Esophagus squamous epithelium (tissue), 5 donors: ENCODE measurements at places on chromosomes 6 and 20.

DNA sequence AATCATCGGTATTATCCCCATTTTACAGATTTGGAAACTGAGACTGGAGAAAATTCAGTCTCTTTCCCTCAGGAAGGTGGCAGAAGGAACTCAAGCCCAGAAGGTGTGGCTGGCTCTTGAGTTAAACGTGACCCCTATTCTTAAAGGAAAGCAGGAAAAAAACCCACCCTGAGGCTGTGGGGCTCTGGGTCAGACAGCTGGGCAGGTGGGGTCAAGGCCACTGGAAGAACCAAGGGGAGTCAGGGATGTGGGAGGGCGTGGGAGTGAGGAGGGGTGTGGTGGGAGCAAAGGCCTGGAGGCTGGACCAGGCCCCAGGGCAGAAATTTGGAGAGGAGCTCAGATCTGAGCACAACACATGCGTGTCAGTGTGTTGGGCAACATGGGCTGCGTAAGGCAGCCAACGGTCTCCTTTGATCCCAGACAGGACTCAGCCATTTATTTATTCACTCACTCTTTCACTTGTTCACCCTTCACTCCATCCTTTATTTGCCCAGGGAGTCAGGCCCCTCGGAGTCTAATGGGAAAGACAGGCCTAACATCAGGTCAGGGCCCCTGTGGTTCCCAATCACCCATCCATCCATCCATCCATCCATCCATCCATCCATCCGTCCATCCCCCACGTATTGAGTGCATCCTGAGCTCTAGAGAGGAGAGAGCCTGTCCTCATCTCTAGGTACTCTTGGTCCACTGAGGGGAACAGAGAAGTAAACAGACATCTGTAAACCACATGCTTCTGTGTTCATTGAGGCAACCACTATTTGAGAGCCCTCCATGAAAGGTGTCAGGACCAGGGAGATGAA, 165.0 kb downstream of the VEGFA start:
- no peak for DNase-seq

DNA sequence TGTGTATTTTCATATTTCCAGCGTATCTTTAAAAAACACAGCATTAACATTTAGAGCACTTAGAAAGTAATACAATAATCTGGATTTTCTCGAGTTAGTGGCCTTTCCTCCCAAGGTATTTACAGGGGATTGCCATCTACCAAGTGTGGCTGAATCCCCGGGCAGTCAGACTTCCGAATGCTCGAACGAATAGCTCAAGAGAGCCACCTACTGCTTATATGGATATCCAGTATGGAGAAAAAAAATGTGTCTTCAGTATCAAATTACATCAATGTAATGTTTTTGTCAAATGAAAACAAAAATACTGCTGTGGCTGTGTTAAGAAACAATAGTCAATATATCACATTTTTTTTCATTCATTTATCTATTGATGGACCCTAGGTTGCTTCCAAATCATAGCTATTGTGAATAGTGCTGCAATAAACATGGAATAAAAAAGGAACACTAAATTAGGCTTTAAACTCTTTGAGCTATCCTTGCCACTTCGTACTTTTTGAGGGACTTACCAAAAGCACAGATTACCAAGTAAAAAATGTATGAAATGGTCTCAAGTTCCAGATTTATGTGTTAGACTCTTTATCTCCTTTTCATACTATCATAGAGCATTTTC, 654.5 kb upstream of the PTCHD4 start:
- DNase-seq, result no peak

DNA sequence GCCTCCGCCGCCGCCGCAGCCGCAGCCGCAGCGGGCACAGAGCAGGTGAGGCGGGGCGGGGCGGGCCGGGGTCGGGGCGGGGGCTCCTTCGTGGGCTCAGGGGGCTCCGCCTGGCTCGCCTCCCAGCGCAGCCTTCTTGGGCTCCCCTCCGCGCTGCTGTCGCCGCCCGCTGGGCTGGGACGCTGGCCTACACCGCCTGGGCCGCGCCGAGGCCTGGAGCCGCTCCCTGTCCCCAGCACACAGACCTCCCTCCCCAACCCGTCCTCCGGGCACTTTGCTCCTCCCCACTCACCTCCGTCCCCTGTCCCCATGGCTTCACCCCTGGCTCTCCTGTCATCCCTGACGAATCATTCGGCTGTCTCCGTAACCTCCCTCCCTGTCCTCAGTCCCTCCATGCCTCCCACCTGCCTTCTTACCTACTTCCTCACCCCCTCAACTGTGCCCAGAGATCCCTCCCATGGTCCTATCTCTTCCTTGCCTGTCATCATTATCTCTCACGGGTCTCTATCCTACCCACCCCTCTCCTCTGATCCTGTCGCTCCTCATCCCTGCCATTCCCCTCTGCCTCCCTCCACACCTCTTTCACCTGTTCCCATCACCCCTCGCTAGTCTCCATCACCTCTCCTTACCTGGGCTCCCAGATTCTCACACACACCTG, 512 bp downstream of the TTBK1 start:
- no peak for DNase-seq

- no peak for DNase-seq
These were observed 12.2 kb upstream of the RSPH3 start for GRCh38 chr6:159012201-159012600.

DNA sequence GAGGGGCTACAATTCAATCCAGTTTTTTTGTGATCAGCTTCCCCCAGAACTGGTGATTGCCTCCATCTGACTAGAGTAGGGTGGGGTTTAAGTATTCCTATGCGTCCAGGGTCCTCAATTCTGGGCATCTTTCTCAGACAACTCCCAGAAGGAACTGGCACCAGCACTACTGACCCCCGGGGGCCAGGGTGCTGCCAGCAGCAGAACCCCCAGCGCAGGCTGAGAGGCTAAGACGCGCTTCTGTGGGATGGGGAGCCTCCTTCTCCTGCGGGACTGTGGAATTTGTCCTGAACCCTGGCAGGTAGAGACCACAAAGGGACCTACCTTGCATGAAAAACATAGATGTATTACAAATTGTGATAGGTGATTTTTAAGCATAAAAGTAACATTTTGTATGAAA, 124.4 kb downstream of the PACRG start:
- no peak for DNase-seq

DNA sequence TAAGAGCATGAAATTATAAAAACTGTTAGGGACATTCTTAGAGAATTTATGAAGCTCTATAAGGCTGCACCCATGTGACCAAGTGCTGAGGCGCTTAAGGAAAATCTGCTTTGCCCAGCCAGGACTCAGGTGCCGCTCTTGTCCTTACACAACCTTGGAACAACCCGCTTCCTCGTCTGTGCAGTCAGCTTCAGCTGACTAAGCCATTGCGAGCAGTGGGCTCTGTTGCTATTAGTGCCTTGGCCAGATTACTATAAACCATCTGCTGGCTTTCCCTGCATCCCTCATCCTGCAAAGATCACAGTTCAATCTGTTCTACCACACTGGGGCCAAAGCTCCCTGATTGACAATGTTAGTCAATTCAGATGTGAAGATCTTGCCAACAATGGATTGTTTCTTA, 89.1 kb upstream of the E2F3 start:
- DNase-seq, result no peak

- no peak for DNase-seq
These were observed 62.6 kb downstream of the CBFA2T2 start for GRCh38 chr20:33552519-33552918.

GRCh38 chr20:4245542-4245941, 230.2 kb upstream of the RNF24 start:
- no peak for DNase-seq

- no peak for DNase-seq
These were observed 64.5 kb downstream of the JAG1 start for GRCh38 chr20:10609276-10609675.

DNA sequence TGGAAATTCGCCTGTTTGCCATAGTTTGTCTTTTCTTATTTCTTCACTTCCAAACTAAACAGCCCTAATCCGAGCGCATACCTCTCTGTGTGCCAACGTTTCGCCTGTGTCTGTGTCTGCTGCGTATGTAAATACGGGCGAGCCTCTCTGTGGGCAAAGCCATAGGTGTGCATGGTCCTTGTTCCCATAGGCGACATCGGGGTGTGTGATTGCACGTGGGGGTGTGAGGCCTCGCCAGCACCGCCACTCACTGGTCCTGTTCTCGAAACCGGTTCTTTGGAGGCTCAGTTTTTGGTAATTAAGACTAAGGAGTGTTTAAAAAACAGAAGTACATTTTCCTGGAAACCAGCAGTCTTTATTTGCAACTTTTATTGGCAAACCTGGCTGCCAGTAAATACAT, 6.0 kb upstream of the FOXC1 start:
- DNase-seq, result no peak

- DNase-seq, result no peak
These were observed 17.3 kb upstream of the WFDC2 start for GRCh38 chr20:45452238-45452637.

DNA sequence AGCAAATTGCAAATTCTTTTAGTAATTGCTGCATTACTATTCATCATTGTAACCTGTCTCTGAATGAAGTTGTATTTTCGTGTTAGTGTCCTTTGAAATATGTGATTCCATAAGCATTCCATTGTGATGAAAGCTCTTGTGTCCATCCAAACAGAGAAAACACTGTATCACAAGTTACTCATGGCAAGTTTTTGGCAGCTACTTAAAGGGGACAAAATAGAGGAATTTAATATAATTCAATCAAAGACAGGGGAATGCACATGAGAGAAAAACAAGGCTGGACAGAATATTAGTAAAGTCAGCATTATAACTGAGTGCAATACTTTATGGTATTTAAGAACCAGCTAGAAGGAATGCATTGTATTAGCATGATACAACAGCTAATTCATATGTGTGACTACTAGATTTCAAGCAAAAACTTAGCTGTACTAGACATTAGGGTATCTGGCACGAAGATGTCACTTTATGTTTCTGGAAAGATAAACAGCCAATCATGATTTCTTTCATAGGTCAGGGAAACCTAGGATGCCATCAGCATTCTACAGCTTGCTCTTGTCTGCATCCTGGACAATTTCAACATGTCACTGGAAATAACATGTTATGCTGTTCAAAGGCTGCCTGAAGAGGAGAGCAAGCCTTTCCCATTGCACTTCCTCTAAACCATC, 270.6 kb upstream of the MARCKS start:
- no peak for DNase-seq

GRCh38 chr6:85865420-85866369, 223.0 kb upstream of the SYNCRIP start:
- no peak for DNase-seq

DNA sequence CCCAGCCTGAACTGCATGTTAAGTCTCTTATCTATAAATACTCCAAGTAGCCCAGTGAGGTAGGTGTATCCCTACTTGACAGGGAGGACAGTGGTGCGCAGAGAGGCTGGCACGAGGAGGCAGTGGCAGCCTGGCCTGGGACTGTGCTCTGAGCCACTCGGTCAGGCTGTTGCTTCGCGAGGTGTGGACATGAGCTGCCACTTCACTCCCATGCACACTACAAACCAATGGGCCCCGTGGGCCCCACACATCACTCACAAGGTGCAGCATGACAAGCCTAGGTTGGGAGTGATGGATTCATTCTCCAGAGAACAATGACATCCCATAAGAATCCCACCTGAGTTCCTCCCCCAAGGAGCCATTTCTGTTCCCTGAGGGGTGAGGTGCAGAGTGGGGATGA, 54.9 kb downstream of the TMEM242 start:
- DNase-seq, result no peak

GRCh38 chr6:138498629-138499302, 528 bp downstream of the NHSL1 start:
- DNase-seq, result no peak

GRCh38 chr6:139820210-139820609, 445.8 kb upstream of the CITED2 start:
- no peak for DNase-seq

- no peak for DNase-seq
These were observed 92.0 kb upstream of the TMEM181 start for GRCh38 chr6:158467923-158468322.

- DNase-seq, result no peak
These were observed 161.5 kb downstream of the HIVEP2 start for GRCh38 chr6:142783499-142783898.

DNA sequence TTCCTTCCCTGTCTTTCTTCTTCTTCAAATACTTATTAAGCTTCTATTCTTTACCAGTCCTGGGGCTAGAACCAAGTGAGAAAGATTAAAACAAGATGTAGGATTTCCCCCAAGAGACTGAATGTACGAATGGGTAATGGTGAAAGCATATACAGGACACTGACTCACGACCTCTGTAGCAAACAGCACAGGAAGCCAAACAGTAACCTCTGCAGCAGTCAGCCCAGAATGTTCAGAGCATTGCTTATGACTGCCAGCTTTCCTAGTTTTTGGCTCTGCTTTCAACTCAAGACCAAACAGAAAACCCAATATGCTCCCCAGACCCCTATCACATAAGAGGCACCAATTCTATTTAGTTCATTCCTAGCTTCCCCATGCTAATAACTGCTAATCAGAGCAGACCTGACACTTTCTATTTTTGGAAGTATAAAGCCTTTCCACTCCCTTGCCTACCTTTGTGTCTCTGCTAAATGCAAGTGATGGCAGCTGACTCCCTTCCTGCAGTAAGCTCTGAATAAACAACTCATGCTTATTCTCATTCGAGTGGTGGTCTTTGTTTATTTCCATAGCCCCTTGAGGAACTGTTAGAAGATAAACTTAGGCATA, 690.6 kb downstream of the EPM2A start:
- no peak for DNase-seq

DNA sequence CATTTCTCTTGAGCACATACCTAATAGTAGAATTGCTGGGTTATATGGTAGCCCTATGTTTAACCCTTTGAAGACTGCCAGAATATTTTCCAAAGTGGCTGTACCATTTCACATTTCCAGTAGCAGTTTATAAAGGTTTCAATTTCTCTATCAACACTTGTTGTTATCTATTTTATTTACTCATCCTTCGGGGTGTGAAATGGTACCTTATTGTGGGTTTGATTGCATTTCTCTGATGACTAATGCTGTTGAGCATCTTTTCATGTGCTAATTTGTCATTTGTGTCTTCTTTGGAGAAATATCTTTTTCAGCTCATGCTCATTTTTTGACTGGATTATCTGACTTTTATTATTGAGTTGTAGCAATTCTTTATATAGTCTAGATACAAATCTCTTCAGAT, 5.4 kb downstream of the ENPP4 start:
- no peak for DNase-seq

- no peak for DNase-seq
These were observed 88.3 kb downstream of the ANKRD60 start for GRCh38 chr20:58139849-58140786.

DNA sequence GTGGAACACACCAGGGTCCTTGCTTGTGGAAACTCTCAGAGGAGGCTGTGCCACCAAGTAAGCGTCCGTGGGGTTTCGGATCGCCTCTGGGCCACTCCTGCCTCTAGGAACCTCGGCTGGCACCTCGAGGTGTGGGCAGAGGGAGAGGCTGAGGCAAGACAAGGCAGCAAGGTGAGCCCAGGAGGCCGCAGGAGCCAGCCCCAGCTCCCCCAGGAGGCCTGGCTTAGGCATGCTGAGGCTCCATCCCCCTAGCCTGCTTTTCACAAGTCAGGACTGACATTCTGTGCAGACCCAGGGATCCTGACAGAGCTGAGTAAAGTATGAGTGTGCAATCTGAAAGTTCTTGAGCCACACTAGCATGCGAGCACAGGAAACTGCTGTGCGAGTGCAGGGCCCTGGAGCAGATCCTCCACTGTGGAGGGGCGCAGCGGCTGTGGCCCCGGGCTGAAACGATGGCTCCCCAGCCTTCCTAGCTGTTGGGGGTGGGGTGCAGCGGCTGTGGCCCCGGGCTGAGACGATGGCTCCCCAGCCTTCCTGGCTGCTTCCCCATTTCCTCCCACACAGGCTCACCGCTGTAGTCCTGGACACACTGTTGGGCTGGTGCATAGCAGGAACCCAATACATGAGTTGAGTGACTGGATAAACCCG, 75.2 kb upstream of the CD93 start:
- no peak for DNase-seq

- no peak for DNase-seq
These were observed 151.7 kb downstream of the TMEM200A start for GRCh38 chr6:130517444-130517931.

GRCh38 chr6:28090917-28091586, 10.7 kb downstream of the ZNF165 start:
- DNase-seq, result no peak
